ENCODE measurements at places on chromosomes 16 and 17. TPM values are rescaled to one million over a fixed set of nuclear protein-coding genes. Genes with fewer than 3 reads are reported as not detected.

The PRR15L gene
- 0.24 TPM for polyA plus RNA-seq

The ABCC12 gene
- not detected for polyA plus RNA-seq

The MMP2 gene
- 53.6 TPM for polyA plus RNA-seq

The FAM171A2 gene
- 0.54 TPM for polyA plus RNA-seq

The MATCAP1 gene
- polyA plus RNA-seq = 237 TPM

The DPEP1 gene
- 0.60 TPM for polyA plus RNA-seq

The RUNDC1 gene
- polyA plus RNA-seq = 10.3 TPM

The KRT39 gene
- not detected for polyA plus RNA-seq

All from adrenal gland (tissue), 19 donors.